ENCODE measurements at places on chromosomes 3 and 15. TPM values are rescaled to one million over a fixed set of nuclear protein-coding genes. Genes with fewer than 3 reads are reported as not detected.

DNA sequence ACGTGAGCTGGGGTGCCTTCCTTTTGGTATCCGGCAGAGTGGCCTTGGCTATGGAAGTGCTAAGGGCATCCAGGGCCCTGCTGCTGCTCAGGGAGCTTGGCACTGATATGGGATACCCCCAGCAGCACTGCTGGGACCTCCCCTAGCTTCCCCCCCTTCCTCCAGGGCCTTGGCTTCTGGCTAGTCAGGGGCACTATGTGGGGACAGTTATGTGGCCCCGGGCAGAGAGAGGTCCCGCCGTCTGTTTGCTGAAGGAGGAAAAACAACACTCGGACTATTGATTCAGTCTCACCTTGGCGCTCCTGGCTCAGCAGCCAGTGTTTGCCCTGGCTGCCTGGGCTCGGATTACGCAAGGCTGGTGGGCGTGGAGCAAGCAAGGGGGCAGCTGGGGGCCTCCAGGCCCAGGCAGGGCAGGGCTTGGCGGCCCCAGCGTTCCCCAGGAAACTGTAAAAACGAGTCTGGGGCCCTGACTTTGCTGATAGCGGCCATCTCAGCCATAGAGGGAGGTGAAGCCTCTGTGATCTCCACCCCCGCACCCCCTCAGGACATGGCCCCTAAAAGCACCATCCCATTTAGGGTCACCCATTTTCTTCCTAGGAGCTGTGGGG lies 5.7 kb downstream of the FURIN start:
- DNase-seq, result peak; percentile 86

- peak; percentile 89 for DNase-seq
Measured at GRCh38 chr3:46935168-46935858, 41.2 kb downstream of the CCDC12 start.

DNA sequence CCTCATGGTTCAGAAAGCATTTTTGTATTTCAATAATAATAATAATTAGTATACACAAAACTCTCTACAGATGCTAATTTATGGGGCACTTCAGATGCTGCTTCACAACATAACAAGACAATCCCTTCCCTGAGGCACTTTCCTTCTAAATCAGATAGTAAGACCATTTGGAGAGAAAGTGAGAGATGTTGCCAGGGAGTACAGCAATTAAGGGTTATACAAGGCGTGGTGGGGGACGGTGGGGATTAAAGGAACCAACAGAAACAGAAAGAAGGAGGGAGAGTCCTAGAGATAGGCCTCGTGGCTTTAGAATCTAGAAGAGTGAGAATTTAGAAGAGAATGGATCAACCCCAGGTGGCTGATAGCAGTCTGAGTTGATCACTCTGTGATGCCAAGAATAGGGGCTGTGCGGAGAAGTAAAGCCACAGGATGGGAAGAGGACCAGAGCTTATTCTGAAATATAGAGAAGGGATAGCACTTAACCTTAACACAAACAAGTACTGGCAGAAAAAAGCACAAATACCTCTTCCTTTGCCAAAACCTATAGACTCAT lies 76.9 kb downstream of the ETFA start:
- peak; percentile 36 for DNase-seq

- DNase-seq, result no peak
Measured at GRCh38 chr3:41104147-41104546, 95.2 kb upstream of the CTNNB1 start.

DNA sequence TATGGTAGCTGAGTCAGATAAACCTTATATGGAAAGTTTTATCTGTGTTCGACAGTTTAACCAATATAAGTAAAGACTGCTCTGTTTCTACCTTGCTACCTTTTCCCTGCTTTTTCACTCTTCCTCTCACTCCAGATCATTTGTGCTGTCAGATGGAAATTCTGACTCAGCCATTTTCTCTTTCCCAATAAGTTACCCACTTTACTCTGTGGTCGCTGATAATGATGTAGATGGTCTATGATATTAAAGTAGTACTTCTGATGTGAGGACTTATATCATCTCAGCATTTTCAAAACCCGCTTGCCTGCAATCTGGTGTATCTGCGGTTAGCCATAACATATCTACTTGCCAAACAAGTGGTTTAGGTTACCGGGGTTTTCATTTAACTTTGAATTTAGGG lies 15.0 kb upstream of the UTS2B start:
- no peak for DNase-seq

DNA sequence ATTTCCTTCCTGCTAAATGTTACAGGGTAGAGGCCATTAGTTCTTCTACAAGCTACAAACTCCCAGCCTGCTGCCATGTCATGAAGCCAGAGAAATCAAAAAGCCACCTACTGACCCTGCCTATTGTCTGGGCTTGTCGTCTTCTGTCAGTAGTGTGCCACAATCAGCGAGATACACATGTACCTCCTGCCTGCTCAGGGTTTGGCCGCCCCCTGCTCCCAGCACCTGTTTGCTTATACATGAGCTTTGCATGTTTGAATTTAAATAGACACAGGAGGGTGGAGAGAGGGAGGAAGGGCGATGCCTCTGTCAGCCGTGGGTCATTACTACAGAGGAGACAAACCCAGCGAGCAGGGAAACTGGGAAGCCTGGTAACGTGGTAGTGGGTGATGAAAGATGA lies 106.1 kb downstream of the ROBO2 start:
- peak; percentile 5 for DNase-seq

GRCh38 chr3:55412545-55412944 lies 74.6 kb downstream of the WNT5A start:
- no peak for DNase-seq

- no peak for DNase-seq
Measured at GRCh38 chr3:119677641-119677934, 382 bp upstream of the COX17 start.

GRCh38 chr3:122642935-122643334 lies 37.7 kb upstream of the PARP14 start:
- no peak for DNase-seq

- DNase-seq, result no peak
Measured at GRCh38 chr3:71532639-71533395, 50.7 kb downstream of the FOXP1 start.

DNA sequence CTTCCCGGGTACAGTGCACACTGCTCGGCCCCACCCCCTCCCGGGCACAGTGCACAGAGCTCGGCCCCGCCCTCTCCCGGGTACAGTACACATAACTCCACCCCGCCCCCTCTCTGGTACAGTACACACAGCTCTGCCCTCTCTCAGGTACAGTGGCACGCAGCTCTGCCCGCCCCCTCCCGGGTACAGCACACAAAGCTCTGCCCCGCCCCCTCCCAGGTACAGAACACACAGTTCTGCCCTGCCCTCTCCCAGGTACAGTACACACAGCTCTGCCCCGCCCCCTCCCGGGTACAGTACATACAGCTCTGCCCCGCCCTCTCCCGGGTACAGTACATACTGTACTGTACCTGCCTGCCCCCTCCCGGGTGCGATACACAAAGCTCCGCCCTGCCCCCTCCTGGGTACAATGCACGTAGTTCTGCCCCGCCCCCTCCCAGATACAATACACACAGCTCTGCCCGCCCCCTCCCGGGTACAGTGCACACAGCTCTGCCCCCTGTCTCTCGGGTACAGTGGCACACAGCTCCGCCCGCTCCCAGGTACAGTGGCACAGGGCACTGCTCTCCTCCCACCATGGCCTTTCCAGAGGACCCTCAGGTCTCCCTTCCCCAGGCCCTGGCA lies 16.4 kb upstream of the PRR20G start:
- DNase-seq, result peak; percentile 61

DNA sequence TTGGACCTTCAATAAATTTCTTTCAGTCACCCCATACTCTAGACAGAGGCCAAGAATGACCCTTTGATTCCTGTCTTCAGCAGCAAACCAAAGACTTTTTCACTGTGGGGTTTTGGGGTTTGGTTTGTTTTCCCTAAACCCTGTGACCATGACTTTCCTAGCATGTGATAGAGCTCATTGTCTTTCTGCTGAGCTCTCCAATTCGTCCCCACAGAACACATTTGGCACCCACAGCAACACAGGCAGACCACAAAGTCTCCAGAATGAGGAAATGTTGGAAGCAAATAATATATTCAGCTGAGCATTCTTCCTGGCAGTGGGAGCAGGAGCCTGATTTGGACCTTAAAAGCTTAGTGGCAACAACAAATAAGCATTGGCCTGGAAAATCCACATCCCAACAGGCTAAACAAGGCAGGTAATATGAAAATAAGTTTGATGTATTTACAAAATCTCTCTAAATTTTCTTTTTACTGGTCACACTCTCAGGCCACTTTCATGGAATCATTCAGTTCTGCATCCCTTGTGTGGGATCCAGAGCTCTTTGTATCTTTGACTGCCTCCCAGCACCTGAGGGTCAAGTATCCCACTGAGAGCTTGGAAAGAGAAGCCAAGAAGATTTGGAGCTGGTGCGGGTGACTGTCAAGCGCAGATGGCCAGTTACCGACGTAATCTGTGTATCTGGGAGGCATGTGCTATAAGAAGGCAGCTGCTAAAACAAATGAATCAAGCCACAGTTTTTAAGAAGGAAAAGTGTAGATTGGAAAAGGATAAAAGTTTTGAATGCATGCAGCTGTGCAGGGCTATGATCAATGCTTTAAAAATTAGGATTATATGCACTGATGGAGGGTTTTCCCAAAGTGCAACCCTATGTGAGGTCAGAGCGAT lies 36.5 kb upstream of the CPB1 start:
- DNase-seq, result no peak

DNA sequence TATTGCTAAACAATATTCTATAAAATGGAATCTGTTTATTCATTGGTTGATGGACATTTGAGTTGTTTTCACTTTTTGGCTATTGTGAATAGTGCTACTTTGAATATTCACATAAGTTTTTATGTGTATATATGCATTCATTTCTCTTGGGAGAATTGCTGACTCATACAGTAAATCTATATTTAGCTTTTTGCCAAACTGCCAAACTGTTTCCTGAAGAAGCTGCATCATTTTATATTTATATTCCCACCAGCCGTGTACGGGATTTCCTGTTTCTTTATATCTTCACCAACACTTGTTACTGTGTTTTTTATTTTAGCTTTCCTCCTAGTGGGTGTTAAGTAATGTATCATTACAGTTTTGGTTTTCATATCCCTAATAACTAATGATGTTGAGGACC lies 12.5 kb upstream of the TCAIM start:
- no peak for DNase-seq

DNA sequence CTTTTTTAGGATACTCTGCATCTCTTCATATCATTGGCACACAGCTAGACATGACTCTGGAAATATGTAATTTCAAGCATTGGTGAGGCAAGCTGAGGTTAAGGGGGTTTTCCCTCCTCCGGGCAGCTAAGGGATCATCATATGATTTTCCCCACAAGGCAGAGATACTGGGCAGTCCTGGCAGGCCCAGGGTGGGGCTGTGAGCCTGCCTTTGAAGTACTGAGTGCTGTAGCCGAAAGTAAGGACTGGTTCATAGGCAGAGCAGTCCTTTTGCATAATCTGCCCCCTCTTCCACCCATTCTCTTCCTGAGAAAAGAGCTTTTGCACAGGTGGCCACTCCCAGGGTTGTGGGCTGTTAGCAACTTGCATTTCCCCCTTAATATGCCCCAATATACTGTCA lies 168.8 kb upstream of the MANF start:
- no peak for DNase-seq

Gene CCR9
- total RNA-seq, result not detected

Gene CYP11A1
- 5.2 TPM for total RNA-seq

Gene THBS1
- 10.1 TPM for total RNA-seq

Gene SLC22A14
- total RNA-seq, result 0.03 TPM

Gene IL17RE
- 1.5 TPM for total RNA-seq

Gene CSPG4
- 5.0 TPM for total RNA-seq

Gene GRM7
- 0.14 TPM for total RNA-seq

Gene TRH
- 0.59 TPM for total RNA-seq

Gene MYO5A
- total RNA-seq, result 13.4 TPM

All from H7 (cell line).